Neural progenitor cell (in vitro differentiated cells): ENCODE measurements at places on chromosomes 1 and 21. TPM values are rescaled to one million over a fixed set of nuclear protein-coding genes. Genes with fewer than 3 reads are reported as not detected.

GRCh38 chr1:232452117-232452516 is 177.8 kb downstream of the SIPA1L2 start:
- H3K4me1 ChIP-seq: peaks cover 18% of the 10 kb centered on the region
- no peaks in the 10 kb centered on the region for H3K27me3 ChIP-seq
- no peaks in the 10 kb centered on the region for H3K36me3 ChIP-seq
- no peak overlapping the region for H3K4me3 ChIP-seq
- H3K27ac ChIP-seq: no peak overlapping the region

Gene ETV3L
- total RNA-seq: 0.25 TPM in 1 of 2 replicates, not detected in the other

- no peaks in the 10 kb centered on the region for H3K27me3 ChIP-seq
- no peaks in the 10 kb centered on the region for H3K4me1 ChIP-seq
- no peak for DNase-seq
- H3K27ac ChIP-seq: no peak overlapping the region
- H3K4me3 ChIP-seq: no peak overlapping the region
Observed at GRCh38 chr1:244395965-244396364, 55.7 kb downstream of the ADSS2 start.

- H3K27ac ChIP-seq: no peak overlapping the region
- no peak overlapping the region for H3K4me3 ChIP-seq
- H3K27me3 ChIP-seq: no peaks in the 10 kb centered on the region
- no peaks in the 10 kb centered on the region for H3K36me3 ChIP-seq
Observed at GRCh38 chr1:192224396-192224795, 66.1 kb downstream of the RGS18 start.

Gene PLA2G4A
- 0.81 and 1.0 TPM in 2 replicates for total RNA-seq

- no peak overlapping the region for H3K4me3 ChIP-seq
- no peak for DNase-seq
- H3K27ac ChIP-seq: no peak overlapping the region
- no peaks in the 10 kb centered on the region for H3K36me3 ChIP-seq
- H3K4me1 ChIP-seq: no peaks in the 10 kb centered on the region
- H3K27me3 ChIP-seq: no peaks in the 10 kb centered on the region
Observed at GRCh38 chr21:43992121-43992520, 20.0 kb upstream of the TRAPPC10 start.

DNA sequence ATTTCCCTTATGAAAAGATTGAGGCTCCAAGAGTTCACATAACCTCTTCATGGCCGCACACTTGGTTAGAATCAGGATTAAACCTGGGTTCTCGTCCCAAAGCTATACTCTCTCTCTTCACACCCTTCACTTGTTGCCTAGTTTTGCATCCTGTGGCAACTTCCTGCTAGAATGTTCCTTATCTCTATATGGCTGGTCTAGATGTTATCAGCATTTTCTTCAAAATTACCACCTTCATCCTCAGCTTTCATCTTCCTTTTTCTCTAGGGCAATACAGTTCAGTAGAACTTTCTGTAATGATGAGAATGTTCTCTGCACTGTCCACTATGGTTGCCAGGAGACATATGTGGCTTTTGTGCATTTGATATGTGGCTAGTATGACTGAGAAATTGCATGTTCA is 31.1 kb upstream of the BCAR3 start:
- H3K4me3 ChIP-seq: no peak overlapping the region
- H3K36me3 ChIP-seq: no peaks in the 10 kb centered on the region
- H3K27ac ChIP-seq: no peak overlapping the region
- peaks cover 12% of the 10 kb centered on the region for H3K4me1 ChIP-seq
- no peak for DNase-seq

DNA sequence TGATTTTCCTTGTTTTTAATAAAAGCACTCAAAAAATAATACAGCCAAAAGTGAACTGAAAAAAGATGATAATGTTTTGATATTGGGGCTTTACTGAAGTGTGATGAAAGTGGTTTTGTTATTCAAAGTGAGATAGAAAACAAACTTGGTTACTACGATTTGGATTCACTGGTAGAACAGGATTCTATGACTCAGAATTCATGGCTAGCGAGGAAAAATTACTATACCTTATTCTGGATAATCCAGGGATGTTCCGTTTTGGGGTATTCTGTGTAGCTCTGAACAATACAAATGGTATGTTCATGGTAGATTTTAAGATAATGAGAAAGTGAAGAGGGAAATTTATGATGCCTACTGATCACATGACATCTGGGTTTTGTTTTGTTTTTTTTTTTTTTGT is 117.7 kb downstream of the NRDC start:
- no peaks in the 10 kb centered on the region for H3K27me3 ChIP-seq
- no peaks in the 10 kb centered on the region for H3K4me1 ChIP-seq
- H3K4me3 ChIP-seq: no peak overlapping the region
- H3K36me3 ChIP-seq: peaks cover 12% of the 10 kb centered on the region
- H3K27ac ChIP-seq: no peak overlapping the region
- no peak for DNase-seq

DNA sequence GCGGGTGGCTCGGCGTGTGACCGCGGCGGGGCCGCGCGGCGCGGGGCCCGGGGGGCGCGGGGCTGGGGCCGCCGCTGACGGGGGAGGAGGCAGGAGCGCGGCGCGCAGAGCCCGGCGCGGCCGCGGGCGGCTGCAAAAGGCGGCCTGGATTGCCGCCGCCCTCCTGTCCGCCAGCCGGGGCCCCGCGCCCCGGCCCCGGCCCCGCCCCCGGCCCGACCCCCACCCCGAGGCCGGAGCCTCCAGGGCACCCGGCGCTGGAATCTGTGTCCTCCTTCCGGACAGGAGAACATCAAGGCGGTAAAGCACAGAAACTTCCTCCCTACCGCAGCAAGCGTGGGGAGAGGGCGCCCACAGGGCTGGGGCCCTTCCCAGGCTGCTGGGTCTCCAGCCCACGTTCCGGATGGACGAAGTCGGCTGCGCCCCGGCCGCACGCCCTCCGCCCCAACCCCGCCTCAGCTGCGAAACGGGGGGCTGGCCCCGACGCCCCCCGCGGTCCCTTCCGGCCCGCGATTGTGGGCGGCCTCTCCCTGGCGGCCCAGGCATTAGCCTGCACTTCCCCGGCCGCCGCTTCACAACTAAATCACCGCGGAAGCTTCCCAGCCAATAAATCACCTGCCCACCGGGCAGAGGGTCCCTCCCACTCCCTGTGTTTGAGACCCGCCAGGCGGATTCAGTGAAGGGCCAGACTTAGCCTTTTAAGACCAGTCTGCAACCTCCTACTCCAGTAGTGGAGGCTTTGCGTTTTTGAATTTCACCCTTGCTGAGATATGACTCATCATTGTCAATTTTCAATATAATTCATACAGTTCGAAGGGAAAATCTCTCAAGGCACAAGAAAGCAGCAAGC is 106.0 kb downstream of the SLC45A1 start:
- H3K4me1 ChIP-seq: peaks cover 50% of the 10 kb centered on the region
- H3K36me3 ChIP-seq: no peaks in the 10 kb centered on the region
- DNase-seq: peak; percentile 90

DNA sequence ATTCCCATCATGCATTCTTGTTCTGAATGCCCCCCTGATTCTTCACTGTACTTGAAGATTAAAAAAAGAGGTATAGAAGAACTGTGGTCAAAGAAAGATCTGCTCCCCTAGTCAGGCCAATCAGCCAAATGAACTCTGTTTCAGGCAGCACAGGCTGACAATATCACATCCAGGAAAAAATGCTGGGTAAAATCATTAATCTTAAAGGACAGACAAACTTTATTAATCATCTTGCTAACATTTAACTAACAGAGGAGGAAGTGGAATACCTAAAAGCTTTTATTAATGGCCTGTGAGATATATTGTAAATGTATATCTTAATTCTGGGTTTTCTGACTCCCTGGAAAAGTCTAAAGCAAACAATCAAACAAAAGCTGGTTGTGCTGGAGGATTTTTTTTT is 660.5 kb upstream of the PRMT6 start:
- no peaks in the 10 kb centered on the region for H3K36me3 ChIP-seq
- H3K27ac ChIP-seq: no peak overlapping the region
- H3K4me3 ChIP-seq: no peak overlapping the region
- DNase-seq: no peak
- H3K27me3 ChIP-seq: no peaks in the 10 kb centered on the region

DNA sequence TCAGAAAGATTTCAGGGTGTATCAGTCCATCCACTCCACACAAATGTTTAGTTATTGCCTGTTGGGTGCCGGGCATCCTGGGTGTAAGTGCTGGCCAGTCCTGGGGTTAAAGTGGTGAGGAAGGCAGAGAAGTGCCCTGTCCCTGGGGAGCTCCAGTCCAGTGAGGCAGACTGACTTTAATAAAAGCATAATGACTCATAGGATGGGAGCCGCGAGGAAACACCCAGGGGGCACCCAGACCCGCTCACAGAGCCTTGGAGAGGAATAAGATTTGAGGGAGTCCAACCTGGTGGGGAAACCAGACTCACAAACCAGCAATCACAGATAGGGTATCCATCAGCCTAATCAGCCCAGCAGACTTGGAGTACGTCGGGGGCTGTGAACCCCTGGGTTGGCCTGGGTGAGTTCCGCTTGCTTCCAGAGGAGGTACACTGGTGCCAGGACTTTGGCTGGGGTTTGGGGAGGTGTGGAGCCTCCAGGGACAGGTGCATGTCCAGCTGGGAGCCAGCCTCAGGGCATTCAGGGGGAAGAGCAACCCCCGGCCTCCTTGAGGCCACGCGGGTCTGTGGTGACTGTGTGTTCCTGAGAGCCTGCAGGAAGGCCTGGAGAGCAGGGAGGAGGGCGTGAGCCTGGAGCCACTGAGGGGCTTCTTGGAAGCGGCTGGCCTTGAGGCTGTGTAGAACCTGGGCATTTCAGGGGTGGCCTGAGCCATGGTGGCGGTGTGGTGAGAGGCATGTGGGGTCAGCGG is 3.7 kb downstream of the PEAR1 start:
- peaks cover 17% of the 10 kb centered on the region for H3K4me1 ChIP-seq
- peaks cover 49% of the 10 kb centered on the region for H3K27me3 ChIP-seq
- no peak for DNase-seq
- H3K4me3 ChIP-seq: no peak overlapping the region

DNA sequence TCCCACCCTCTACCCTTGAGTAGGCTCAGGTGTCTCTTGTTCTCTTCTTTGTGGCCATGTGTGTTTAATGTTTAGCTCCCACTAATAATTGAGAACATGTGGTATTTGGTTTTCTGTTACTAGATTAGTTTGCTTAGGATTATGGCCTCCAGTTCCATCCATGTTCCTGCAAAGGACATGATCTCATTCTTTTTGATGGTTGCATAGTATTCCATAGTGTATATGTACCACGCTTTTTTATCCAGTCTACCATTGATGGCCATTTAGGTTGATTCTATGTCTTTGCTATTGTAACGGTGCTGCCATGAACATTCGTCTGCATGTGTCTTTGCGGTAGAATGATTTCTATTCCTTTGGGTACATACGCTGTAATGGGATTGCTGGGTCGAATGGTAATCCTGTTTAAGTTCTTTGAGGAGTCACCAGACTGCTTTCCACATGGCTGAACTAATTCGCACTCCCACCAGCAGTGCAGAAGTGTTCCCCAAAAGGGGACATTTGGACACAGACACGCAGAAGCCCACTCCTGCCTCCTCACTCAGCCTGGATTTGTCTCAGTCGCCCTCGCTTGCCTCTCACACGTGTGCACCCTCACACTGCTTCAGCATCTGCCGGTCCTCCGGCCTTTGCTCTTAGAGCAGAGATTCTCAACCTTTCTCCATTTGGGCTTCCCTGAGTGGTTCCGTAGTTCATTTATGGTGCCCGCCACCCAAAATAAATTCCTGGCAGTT is 3.7 kb downstream of the MX2 start:
- no peaks in the 10 kb centered on the region for H3K36me3 ChIP-seq
- H3K27me3 ChIP-seq: no peaks in the 10 kb centered on the region
- DNase-seq: no peak
- H3K4me1 ChIP-seq: peaks cover 4% of the 10 kb centered on the region
- no peak overlapping the region for H3K4me3 ChIP-seq

Gene WDR64
- total RNA-seq: not detected in 2 replicates

Gene SOX13
- 27.8 and 28.6 TPM in 2 replicates for total RNA-seq

- no peaks in the 10 kb centered on the region for H3K4me1 ChIP-seq
- no peaks in the 10 kb centered on the region for H3K27me3 ChIP-seq
- no peak for DNase-seq
- no peak overlapping the region for H3K4me3 ChIP-seq
Observed at GRCh38 chr1:233278631-233279030, 16.9 kb downstream of the PCNX2 start.

- H3K36me3 ChIP-seq: no peaks in the 10 kb centered on the region
- peaks cover 15% of the 10 kb centered on the region for H3K4me1 ChIP-seq
- no peak overlapping the region for H3K4me3 ChIP-seq
- no peaks in the 10 kb centered on the region for H3K27me3 ChIP-seq
- no peak overlapping the region for H3K27ac ChIP-seq
- DNase-seq: no peak
Observed at GRCh38 chr21:45109831-45110492, 35.6 kb downstream of the ADARB1 start.

Gene WNT2B
- total RNA-seq: 1.6 and 2.9 TPM in 2 replicates

Gene ZBTB8B
- 4.2 and 5.6 TPM in 2 replicates for total RNA-seq

DNA sequence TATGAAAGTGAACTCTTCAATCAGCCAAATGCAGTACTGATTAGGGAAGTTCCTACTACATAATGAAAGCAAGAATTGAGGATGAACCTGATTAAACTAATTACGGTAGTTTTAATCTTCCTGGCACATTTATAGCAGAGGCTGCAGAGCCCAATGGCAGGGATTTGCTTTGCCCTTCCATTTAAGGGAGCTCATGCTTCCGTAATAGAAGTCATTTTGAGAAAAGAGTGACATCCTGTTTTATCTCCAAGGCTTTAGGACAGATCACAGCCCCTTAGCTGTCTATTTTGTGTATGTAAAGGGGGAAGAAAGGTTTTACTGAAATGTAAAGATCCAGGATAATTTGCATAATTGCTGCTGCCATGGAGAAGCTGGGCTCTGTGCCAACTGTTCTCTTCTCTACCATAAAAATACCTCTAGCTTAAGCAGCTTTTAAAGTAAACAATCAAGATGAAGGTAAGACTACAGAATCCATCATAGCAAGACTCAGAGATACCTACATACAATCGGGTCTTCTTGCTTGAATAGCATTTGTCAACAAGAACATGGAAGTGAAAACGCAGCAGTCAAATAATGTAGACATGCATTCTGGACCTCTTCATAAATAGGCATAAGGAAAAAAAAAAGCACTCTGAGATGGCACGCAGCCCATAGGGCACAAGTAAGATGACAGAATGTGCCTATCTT is 62.5 kb downstream of the ASH1L start:
- no peak overlapping the region for H3K27ac ChIP-seq
- H3K36me3 ChIP-seq: no peaks in the 10 kb centered on the region

Gene SPRR1A
- total RNA-seq: not detected in 2 replicates

- no peaks in the 10 kb centered on the region for H3K36me3 ChIP-seq
- no peak for DNase-seq
- no peak overlapping the region for H3K27ac ChIP-seq
- no peak overlapping the region for H3K4me3 ChIP-seq
Observed at GRCh38 chr1:9586147-9586766, 2.5 kb upstream of the TMEM201 start.
